ENCODE measurements at places on chromosomes 5 and 9. TPM values are rescaled to one million over a fixed set of nuclear protein-coding genes. Genes with fewer than 3 reads are reported as not detected.

The PAM gene
- 67.6 TPM for total RNA-seq

The HACD4 gene
- total RNA-seq = 2.2 TPM

The EQTN gene
- not detected for total RNA-seq

The FRMPD1 gene
- total RNA-seq = not detected

The GRM6 gene
- not detected for total RNA-seq

The KCNMB1 gene
- total RNA-seq = not detected

The PITX1 gene
- total RNA-seq = 4.6 TPM

The FGFR4 gene
- total RNA-seq = 110 TPM

The SEC61B gene
- total RNA-seq = 185 TPM

The BARHL1 gene
- not detected for total RNA-seq

The FOXI1 gene
- total RNA-seq = not detected

The TRIM23 gene
- total RNA-seq = 9.7 TPM

The DOCK2 gene
- 12.5 TPM for total RNA-seq

The UBE2QL1 gene
- not detected for total RNA-seq

The STKLD1 gene
- 0.17 TPM for total RNA-seq

The LCNL1 gene
- not detected for total RNA-seq

The SPATA31E1 gene
- total RNA-seq = not detected

The TAF11L13 gene
- not detected for total RNA-seq

The ENC1 gene
- total RNA-seq = 27.2 TPM

The TGFBI gene
- 340 TPM for total RNA-seq

The SLC36A2 gene
- not detected for total RNA-seq

The IL4 gene
- not detected for total RNA-seq

The SHISAL2B gene
- total RNA-seq = not detected

The SLC28A3 gene
- total RNA-seq = not detected

The TAS2R1 gene
- not detected for total RNA-seq

The ACTBL2 gene
- 1.0 TPM for total RNA-seq

The CATSPER3 gene
- total RNA-seq = 1.1 TPM

The PSMD5 gene
- 29.2 TPM for total RNA-seq

The TMEFF1 gene
- 3.1 TPM for total RNA-seq

The THOC3 gene
- total RNA-seq = 21.4 TPM

The ELL2 gene
- 0.17 TPM for total RNA-seq

The MCIDAS gene
- total RNA-seq = 5.6 TPM
